ENCODE measurements at places on chromosomes 7 and 10.

GRCh38 chr7:141624763-141625162 is 73.6 kb downstream of the AGK start:
- no peak for DNase-seq

- peak; percentile 30 for DNase-seq
Observed at GRCh38 chr7:50837965-50838364, 55.3 kb upstream of the GRB10 start.

GRCh38 chr10:60212195-60212594 is 177.5 kb downstream of the ANK3 start:
- no peak for DNase-seq

- DNase-seq = no peak
Observed at GRCh38 chr7:99707096-99707495, 27.3 kb upstream of the CYP3A5 start.

- DNase-seq = no peak
Observed at GRCh38 chr7:84490661-84491060, 296.1 kb upstream of the SEMA3A start.

DNA sequence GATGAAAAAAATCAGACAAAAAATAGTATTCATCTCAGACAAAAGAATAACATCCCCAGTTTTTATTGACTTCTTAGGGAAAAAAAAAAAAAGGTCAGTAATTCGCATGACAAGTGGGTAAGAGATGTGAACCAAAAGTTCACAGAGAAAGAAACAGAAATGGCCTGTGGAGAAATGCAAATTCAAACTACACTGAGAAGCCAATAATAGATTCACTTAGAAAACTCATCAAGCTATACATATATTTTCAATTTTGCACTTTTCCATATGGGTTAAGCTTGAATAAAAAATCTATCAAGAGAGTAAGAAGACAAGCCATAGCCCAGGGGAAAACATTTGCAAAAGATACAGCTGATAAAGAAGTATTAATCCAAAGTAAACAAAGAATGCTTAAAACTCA is 28.0 kb downstream of the HERC4 start:
- DNase-seq = no peak

- DNase-seq = no peak
Observed at GRCh38 chr7:128010391-128011127, 20.7 kb downstream of the LRRC4 start.

DNA sequence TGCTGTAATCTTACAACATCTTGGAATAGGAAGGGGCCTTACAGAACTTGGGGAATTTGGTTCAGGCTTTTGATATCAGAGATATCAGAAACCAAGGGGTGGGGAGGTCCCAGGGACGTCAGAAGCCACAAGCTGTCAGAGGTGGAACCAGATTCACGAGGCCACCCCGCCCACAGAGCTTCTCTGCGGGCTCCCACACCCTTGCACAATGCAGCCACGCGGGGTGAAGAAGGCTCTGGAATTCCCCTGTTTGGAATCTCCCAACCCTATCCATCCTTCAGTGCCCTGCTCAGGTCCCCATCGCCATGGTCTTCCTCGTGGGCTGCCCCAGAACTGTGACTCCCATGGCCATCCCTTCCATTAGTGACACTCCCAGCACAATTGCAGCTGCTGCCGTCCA is 247.1 kb upstream of the SHH start:
- DNase-seq = no peak

GRCh38 chr7:142886866-142887265 is 1.3 kb upstream of the TRPV6 start:
- DNase-seq = no peak

DNA sequence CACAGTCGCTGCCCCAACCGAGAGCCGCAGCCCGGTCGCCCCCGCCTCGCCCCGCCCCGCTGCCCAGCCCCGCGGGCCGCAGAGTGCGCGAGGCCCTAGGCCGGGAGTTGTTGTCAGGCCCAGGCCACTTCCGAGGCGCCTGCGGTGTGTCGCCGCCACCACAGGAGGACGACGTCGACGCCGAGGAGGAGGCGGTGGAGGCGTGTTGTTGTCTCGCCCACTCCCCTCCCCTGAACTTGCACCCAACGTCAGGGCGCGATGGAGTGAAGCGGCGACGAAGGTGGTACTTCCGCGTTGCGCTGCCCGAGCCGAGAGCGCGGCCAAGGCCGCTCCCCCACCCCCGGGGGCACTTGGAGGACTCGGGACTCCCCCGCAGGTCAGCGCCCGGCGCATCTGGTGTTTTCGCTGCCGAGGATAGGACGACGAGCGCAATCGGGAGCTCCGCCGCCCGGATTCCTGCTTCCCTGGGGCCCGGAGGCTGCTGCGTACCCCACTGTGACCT is at the start of gene CDK13:
CDK13 (plus strand) TSS at position 286 of the 502 bp plus-strand sequence. CDS start 386 bp downstream, outside the sequence.
- DNase-seq = peak; percentile 69

DNA sequence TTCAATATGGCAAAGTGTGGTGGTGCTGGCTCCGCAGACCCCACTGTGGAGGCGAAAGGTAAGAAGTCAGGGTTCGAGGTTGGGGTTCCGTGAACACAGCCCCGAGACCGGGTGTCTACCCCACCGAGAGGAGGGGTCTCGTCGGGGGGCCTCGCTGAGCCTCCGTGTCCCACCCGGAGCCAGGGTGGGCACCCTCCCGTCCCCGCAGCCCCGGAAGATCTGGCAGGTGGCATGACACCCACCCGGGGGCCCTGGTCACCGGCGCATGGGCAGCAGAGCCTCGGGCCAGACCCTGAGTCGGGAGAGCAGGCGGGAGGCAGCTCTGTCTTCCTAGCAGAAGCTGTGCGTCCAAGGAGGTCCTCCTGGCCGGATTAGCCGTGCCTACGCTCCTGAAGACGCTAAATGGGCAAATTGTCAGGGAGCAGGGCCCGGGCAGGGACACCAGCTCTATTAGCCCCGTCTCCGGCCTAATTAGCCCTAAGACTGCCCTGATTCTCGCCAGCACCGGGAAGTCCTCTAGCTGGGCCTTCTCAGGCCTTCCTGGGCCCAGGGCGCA is 56.4 kb downstream of the UNCX start:
- DNase-seq = no peak

GRCh38 chr7:19772841-19773760 is at the start of gene TMEM196:
Gene TMEM196, minus strand, starts transcription at chr7:19773617. Its CDS starts 921 bp downstream, at chr7:19772696.
- no peak for DNase-seq

GRCh38 chr7:31476073-31476745 is 37.7 kb upstream of the ITPRID1 start:
- no peak for DNase-seq

DNA sequence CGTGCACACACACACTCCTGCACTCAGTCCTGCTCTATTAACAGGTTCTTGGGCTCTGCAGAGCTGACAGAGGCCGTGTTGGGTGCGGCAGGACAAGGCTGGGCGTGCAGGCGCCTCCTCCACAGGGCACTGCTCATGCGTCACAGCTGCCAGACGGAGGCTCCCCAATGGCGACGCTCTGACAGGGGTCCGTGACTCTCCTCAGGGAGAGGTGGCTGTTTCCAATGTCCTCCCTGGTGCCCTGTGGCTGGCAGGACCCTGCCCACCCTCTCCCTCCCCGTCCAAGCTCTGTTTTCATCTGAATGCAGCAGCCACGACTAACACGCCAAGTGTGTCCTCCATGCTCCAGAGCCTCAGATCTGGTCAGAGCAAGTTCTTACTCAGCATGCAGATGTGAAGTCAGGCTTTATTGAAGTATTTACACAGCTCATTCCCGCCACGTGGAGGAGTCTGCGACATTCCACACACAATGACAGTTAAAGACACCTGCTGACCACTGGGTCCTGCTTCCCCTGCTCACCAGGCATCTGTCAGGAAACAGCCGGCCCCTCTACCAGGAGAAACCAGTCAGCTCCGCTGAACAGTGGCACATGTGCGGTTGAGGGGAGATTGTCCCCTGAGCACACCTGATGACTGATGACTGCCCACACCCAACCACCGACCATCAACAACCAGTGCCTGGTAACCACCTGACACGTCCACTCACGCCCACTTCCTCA is 116.7 kb downstream of the VIPR2 start:
- DNase-seq = peak; percentile 7

- no peak for DNase-seq
Observed at GRCh38 chr10:103548006-103548405, 54.5 kb downstream of the NEURL1 start.

DNA sequence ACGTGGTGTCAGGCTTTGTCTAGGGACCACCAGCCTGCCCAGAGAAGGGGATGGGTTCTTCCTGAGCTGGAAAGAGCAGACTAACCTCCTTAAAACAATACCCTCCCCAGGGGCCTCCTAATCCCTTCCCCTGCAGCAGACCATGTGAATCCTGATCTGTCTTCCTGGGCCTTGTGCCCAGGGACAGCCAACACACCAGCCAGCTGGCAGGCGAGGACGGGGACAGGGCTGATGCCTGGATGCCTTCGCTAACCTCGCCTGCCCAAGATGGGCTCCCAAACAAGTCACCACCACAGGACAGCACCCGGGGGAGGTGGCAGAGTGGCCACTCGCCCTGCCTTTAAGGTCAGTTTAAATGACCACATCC is 17.6 kb downstream of the PODXL start:
- DNase-seq = no peak

DNA sequence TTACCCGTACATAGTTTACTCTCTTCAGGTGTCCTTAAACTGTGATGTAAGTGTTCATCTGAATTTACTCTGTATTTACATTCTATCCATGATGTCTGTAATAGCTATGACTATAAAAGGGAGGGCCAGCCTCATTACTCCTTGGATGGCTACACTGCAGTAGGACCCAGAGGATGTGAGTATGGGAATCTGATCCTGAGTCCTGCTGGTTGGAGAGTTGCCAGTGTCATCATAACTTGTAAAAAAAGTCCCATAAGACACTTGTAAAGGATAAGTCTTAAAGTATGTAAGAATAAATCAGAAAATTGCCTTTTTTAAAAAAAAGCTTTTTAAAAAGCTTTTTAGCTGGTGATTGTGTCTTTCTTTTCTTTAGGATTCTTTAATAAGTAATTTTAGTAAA is 95.4 kb downstream of the PPP1R9A start:
- DNase-seq = no peak

DNA sequence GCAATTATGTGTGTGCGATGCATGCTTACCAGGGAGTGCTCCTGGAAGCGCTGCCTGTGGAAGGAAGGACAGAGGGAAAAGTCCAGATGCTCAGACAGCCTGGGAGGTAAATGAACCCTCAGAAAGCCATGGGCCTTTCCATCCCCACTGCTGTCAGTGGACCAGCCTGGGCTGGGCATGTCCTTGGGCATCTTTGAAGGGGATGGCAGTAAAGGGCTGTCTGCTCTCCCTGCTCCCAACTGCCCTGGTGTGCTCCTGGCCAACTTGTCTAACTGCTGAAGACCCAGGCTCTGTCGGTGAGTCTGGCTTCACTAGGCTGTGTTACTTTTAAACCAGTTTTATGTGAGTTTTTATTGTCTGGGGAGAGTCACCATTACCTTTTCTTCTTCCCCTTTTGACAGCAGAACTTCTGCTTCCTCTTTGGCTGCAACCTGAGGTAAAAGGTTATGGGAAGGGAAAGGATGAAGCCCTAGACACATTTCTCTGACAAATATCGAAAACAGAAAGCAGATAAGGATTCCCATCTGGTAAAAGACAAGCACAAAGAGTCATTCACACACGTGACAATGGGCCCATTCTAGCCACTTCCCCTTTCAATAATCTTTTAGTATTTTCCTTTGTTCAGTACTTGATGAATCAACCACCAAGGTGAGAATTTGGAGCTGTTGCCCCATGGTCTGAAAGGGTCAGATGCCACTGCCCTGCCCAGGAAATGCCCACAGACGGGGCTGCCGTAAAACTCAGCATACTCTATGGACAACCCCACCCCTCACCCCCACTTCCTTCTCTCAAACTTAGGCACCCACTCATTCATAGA is 27.6 kb upstream of the PIK3AP1 start:
- DNase-seq = no peak

DNA sequence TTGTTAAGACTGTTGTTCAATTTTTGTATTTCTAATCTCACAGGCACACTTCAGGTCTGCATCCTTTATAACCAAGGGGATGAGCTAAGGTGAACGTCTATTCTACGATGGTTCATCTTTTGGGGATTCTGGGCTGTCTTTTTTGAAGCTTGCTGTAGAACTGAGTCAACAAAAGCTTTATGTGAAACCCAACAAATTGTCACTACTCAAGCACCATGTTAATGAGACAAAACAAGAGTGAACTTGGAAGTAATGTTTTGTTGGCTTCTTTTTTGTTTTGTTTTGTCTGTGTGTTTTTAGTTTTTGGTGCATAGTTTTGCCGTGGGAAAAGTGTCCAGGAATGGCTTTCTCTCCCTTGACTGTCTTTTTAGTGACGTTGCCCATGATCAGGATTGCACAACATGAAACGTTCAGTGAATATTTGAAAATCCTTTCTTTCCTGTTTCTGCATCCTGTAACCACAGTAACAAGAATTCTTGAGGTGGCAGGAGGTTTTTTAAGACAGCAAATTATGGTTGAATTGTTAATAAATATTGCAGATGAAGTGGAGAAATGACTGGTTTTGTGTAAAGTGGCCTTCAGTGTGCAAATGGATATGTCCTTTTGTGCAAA is 65.6 kb downstream of the WIPF3 start:
- DNase-seq = no peak

DNA sequence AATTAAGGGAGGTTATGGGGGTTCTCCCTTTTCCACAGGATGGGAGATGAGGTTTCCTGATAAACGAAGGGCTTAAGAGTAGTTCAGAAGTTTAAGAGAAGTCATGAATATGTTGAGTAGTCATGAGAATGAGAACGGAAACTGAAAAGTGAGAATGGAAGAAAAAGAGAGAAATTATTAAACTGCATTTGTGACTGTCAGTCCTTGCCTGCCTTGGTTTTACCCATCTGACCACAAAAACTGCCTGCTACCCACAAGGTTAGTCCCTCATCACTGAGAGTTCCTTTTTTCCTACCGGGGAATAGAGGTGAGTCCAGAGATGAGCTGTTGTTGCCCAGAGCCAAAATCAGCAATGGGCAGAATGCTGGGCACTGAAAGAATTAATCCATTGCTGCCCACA is 174.1 kb upstream of the BET1 start:
- DNase-seq = no peak

GRCh38 chr10:97882142-97883091 is 32.8 kb downstream of the GOLGA7B start:
- no peak for DNase-seq

- DNase-seq = no peak
Observed at GRCh38 chr10:43921881-43922280, 273.2 kb upstream of the ZNF32 start.

DNA sequence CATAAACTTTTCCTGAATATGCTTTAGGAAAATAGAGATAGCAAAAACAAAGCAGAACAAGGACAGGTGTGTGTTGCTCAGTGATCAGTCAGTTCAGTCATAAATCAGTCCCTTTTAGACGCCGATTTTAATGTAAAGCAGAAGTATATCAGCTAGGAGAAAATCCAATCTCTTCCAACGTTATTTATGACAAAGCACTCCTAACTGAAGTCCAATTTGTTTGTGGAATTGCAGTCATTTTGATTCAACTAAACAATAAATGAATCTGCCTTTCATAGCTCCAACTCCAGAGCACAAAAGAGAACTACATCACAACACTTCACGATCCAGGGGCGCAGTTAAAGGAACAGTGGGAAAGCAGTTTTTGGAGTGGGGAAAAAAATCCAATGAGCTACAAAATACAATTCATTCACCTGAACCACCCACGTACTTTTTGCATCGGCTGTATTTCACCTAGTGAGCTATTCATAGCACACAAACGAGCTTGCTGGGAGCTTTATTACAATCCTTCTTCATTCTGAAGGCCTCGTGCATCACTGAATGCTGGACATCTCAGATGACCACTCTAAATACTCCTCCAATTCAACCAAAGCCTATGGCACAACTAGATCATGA is 151.3 kb downstream of the LRRN3 start:
- no peak for DNase-seq

GRCh38 chr10:119723624-119724023 is 2.2 kb upstream of the INPP5F start:
- DNase-seq = no peak

GRCh38 chr10:93963434-93963833 is 30.3 kb upstream of the PLCE1 start:
- DNase-seq = no peak
